Central memory CD4-positive, alpha-beta T cell (primary cell): ENCODE measurements at places on chromosomes 6 and 20.

- no peak for DNase-seq
Observed at GRCh38 chr6:136726837-136727557, 65.3 kb downstream of the MAP3K5 start.

- no peak for DNase-seq
Observed at GRCh38 chr6:52543262-52543661, 33.6 kb downstream of the TRAM2 start.

GRCh38 chr6:68634726-68635411 is at the start of gene ADGRB3:
ADGRB3 (plus strand) TSS chr6:68635282; CDS start chr6:68638676, 3,394 bp downstream.
- peak; percentile 33 for DNase-seq

DNA sequence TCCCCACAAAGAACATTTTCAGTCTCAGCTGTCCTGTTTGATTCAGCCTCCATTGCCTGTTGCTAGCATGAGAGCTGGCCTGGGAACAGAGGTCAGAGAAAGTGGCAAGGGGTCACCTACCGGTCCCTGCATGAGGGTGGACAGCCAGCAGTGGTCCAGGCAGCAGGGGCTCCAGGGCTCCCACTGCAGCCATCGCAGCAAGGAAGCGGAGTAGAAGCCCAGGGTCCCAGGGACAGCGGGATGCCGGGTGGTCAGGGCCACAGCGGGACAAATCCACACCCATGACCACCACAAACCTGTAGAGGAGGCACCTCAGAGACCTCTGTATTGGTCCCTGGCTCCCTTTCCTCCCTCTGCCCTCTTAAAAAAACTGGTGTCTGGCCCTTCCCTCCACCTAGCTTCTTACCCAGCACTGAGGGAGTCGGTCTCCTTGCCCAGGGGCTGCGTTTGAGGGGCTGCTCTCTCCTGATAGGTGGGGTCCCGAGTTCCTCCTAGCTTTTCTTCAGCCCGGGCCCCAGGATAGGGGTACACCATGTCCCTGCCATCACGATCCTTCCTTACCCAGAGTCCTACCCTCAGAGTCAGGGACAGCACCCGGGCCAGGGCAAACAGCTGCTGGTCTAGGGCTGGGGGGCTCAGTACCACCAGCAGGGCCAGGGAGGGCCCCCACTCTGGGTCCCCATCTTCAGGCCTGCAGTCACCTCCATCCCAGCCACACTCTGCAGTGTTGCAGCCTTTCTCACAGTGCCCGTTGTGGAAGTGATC is 8.4 kb upstream of the GPSM3 start:
- no peak for DNase-seq

DNA sequence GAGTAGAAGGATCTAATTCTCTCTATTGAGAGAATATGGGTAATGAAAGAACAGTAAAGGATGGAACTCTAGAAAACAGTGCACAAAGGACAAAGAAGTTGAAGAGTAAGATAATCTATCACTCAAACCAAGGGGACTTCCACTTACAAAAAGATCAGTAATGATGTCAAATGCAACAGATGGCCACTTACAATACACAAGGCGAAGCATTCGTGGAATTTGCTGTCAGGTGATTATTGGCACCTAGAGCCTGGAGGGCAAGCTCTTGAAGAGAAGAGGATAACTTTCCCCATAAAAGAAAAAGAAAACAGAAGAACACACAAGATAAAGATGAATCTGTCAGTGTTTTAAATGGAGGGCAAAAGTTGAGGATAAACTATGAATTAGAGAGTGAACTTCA is 256.0 kb upstream of the TCF21 start:
- no peak for DNase-seq

DNA sequence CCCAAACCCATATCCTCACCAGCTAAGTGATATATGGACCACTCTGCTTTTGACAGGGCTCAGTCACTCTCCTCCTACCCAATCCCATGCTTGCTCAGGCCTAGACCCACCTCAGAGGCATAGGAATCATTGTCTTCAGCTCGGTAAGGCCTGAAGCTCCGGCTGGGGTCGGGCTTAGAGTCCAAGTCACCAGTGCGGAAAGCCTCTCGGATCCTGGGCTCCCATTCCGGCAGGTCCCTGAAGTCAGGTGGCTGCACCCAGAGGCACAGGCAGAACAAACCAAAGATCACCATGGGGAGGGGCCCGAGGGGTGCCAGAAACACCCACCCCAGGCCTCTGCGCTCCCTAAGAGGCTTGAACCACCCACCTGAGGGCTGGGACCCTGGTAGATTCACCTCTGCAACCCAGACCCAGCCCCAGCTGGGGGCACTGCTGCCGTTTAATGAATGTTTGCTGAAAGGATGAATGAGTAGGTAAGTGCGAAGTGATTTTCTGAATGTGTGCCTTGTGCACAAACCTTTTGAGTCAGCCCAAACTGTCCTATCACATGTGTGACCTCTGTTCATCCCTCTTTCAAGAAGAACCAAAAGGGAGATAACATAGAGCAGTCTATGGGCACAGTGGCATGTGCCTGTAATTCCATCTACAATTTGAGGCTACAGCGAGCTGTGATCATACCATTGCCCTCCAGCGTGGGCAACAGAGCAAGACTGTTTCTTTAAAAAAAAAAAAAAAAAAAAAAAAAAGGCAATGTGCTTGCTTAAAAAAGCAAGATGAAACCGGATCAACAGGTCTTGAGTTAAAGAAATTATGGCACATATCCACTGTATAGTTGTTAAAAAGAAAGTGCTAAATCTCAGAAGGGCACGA is 39.3 kb upstream of the DSN1 start:
- DNase-seq: no peak

DNA sequence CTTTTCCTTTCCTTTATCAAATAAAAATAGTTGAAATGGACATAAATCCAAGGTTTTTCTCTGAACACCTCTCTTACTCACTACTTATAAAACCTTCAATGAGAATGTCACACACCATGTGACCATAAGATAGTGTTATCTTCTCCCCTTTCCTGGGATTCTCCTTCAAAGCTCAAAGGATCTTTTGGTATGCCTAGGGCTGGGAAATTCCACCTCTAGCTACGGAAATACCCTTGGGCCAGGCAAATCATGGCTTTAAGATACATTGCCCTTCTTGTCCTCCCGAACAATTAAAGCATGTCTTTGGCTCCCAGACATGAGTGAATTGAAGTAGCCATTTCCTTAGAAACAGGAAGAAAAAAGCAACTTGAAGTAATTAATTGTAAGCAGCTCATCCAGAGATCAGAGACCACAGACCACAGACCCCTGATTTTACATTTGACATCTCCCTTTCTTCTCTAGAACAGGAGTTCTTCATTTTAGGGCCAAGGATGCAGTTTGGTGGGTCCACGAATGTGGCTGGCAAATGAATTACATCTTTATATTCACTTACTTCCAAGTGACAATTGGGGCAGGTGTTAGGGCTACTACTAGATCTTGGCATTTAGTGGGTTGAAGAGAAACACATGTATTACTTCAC is 4.1 kb downstream of the PLCB4 start:
- no peak for DNase-seq

DNA sequence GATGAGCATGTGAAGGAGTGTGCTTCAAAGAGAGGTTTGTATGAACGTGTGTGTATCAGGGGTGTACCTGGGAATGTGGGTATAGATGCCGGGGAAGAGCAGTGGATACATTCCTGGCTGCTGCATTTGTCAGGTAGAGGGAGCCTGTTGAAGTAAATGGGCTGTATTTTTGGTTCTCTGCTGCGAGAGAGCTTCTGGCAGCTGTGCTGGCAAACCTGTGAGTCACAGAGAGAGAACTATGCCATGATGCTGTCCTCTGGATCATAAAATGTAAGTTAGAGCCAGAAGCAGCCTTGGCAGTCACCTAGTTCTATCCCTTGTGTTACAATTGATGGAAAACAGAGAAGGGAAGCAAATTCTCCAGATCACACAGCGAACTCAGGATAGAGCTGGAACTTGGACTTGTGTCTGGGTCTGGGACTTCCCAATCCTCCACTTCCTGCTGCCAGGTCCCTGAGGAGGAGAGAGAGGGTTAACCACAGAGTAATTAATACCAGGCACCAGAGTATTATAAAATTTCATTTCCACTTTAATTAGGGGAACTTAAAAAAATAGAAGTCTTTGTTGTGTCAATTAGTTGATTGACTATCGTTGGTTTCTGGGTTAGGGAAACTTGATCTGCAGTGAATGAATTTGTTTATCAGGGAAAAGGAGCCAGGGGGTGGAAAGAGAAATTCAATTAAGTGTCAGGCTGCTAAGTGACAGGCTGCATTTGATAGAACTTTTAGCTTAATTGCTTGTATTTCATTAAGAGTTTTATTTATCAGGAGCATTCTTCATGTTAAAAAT is 41.1 kb upstream of the GTSF1L start:
- no peak for DNase-seq

DNA sequence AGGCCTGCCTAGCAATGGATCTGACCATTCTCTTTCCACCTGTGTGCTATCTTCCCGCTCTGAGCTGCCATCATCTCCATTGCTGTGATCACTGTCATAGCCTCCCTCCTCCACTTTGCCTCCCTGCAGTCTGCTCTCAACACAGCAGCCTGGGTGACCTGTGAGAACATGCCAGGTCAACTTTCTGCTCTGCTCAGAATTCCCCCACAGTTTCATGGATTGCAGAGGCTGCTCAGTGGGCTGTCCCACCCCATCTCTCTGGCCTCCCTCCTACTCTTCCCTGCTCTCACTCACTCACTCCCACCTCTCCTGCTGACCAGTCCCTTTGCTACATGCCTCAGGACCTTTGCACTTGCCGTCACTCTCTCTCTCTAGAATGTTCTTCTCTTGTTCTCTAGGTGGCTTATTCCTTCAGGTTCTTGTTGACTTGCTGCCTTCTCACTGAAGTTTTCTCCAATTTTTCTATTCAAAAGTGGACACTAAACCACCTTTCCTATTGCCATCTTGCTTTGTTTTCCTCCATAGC is 159.9 kb downstream of the CD83 start:
- no peak for DNase-seq

DNA sequence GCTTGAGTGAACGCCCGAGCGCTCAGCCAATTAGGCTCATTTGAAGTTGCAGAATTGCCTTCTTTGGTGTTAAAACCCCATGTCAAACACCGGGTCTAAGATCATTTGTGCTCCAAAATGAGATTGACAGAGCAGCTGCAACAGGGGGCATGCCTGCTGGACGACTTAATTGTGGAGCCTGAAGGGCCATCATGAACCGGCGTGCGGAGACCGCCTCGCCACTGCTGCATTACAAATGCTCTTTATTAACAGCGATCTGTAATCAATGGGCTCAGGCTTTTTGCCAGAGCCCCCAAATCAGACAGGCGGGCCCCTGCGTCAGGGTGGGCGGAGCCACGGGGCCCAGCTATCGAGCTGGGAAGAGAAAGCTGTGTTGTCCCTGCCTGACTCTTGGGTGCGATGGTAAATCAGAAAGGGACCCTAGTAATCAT is 183.2 kb downstream of the SIM1 start:
- DNase-seq: no peak

GRCh38 chr6:167512696-167513375 is 187.9 kb downstream of the TTLL2 start:
- no peak for DNase-seq

- DNase-seq: no peak
Observed at GRCh38 chr20:7585126-7585679, 355.1 kb downstream of the HAO1 start.

GRCh38 chr6:48765352-48765961 is 654.5 kb upstream of the PTCHD4 start:
- no peak for DNase-seq

- peak; percentile 57 for DNase-seq
Observed at GRCh38 chr20:41047975-41048305, 19.3 kb downstream of the TOP1 start.

DNA sequence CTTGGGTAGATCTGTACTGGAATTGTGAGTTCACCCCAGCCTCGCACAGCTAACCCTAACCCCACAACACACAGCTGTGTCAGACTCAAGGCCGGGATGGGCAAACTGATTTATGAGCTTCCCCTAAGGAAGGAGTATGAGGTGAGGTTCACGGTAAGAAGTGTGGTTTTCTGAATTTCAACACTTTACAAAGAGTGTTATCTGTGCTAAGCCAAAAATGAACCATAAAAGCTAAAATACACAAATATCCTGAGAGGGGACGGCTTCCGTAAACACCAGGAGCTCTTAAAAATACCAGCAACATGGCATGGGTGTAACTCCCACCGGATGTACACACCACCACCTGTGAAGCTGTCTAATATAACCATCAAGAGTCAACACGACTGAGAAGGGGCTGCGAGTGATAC is 101.2 kb downstream of the ATP9A start:
- DNase-seq: no peak

DNA sequence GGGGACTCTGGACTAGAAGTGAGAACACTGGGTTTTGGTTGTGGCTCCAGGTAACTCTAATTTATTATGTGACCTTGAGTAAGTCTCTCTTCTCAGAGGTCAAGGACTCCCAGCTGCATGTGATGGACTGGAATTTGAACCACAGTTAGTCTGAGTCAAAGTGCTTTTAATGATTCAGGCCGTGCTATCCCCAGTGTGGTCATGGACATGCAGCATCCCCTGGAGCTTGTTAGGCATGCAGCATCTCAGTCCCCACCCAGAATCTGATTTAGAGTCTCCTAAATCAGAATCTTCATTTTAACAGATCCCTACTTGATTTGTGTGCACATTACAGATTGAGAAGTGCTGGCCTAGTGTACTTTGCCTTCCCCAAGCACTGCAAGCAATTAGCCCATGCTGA is 74.2 kb downstream of the TOX2 start:
- no peak for DNase-seq

DNA sequence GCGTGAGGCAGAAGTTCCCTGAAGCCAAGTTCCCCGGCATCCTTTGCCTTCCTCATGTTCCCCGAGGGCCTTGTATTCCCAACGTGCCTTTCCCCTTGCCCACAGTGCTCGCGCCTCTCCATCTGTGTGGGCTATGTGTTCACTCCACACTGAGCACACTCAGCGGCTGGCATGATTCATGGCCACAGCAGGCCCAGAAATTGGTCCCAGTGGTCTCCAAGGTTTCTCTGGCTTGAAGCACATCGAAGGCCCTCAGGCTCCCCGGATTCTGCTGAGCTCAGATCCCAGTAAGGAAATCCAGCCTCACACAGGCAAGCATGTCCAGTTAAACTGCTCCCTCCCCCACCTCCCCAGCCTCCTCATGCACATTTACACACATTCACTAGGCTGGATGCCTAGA is 123.6 kb downstream of the ISM1 start:
- no peak for DNase-seq

DNA sequence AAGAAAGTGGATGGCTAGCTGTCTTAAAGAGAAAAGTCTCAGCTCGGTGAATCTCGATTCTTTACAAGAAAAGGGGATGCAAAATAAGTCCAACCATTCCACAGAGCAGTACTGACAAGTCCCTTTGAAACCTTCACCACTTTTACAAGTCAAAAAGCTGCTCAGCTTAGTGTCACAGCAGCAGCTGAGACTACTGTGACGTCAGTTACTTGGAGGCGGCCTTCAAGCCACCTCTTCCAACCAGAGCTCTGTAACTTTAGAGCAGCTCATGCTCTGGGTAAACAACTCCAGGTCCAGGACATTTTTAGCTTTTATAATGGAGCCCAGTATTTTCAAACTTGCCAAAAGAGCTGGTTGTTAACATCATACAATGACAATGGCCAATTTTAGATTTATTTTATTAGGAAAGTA is at the start of gene KIAA0408:
Gene KIAA0408, minus strand, starts transcription at position 159 of the 411 bp plus-strand sequence. CDS start 5,408 bp downstream, outside the sequence.
- DNase-seq: no peak

GRCh38 chr6:105428342-105428957 is 25.6 kb upstream of the PREP start:
- DNase-seq: no peak

GRCh38 chr6:165749163-165749562 is 86.1 kb upstream of the PDE10A start:
- DNase-seq: no peak
